ENCODE measurements at places on chromosomes 7 and 10. TPM values are rescaled to one million over a fixed set of nuclear protein-coding genes. Genes with fewer than 3 reads are reported as not detected.
A peak's percentile ranks its signal among the peaks of the same experiment; 100 is the strongest.

Gene COMTD1
- total RNA-seq: 28.2 TPM

Gene AEBP1
- total RNA-seq: 117 TPM

Gene GPR15LG
- not detected for total RNA-seq

Gene EVX1
- total RNA-seq: not detected

- no peak for DNase-seq
Observed at GRCh38 chr7:78792006-78792405, 661.5 kb downstream of the MAGI2 start.

DNA sequence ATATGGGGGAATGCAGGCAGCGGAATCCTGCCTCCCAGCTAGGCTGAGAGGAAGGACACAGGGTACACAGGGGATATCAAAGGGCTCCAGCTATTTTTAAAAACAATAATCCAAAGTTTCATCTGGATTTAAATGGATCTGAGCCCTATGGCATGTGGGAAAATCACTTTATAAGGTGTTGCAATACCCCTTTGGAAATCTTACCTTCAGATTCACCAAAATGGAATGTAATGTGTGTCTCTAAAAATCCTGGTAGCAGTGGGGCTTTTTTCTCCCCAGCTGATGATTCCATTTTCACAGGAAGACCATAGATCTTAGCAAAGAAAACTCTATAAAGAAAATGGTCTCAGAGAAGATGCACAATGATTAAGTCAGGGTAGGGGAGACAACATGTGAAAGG is 722.2 kb downstream of the PARD3 start:
- no peak for DNase-seq

- no peak for DNase-seq
Observed at GRCh38 chr7:158282461-158283001, 305.1 kb downstream of the PTPRN2 start.

DNA sequence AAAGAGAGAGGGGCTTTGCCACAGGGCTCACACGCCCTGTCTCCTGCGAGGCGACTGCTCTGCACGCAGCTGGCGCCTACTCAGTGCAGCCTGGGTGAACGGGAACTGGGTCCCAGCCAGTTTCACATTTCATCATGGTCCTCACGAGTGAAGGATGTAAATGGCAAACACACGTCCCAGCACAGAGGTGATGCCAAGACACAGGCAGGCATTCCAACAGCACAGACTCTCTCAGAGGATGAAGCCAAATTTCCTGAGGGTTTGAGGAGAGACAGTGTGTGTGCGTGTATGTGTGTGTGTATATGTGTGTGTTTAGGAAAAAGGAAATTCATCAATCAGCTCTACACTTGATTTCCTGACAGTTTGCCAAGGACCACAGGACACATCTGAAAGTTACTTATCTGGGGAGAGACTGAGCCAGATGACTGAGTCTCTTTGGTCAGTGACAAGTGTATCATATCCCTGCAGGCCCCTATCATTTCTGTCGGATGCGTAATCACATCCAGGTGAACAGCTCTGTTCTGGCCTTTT is 53.9 kb downstream of the CHST15 start:
- no peak for DNase-seq

GRCh38 chr10:27911539-27911938 is 87.3 kb downstream of the ODAD2 start:
- no peak for DNase-seq

DNA sequence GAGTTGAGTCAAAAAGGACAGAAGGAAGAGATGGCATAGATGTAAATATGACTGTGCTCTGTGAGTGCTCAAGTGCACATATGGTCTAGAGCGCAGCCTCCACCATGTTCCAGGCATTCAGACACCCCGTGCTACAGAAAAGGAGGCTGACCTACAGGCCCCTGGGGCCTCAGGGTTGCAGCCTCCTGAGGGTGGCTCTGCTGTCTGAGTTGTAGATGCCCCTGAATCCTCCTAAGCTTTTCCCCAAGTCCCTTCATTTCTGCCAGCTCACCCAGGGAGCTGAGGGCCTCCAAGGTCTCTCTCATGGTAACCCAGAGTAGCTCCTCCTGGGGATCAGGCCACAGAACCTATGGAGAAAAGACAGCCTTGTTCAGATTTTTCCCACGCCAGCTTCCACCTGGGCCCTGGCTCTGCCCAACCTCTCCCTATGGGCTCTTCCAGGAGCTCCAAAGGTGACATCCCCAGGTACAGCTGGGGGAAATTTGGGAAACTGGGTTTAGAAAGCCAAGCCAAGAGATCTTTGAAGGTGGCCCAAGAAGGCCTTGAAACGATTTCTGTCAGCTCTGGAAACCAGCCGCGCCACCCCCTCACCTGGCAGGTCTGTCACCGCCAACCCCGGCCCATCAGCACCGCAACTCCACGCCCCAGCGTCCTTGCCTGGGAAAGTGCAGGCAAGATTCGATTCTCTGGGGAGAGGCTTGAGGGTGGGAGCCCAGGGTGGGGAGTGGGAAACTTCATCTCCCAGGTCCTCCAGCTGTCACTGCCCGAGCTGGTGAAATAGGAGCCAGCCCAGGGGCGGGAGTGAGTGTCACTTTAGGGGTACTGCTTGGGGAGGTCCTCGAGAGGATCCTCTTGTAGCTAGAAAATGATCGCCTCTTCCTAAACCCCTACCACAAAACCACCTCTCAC is 2.4 kb downstream of the ZNF467 start:
- peak; percentile 46 for DNase-seq

- no peak for DNase-seq
Observed at GRCh38 chr7:108313086-108313485, 143.2 kb downstream of the NRCAM start.

DNA sequence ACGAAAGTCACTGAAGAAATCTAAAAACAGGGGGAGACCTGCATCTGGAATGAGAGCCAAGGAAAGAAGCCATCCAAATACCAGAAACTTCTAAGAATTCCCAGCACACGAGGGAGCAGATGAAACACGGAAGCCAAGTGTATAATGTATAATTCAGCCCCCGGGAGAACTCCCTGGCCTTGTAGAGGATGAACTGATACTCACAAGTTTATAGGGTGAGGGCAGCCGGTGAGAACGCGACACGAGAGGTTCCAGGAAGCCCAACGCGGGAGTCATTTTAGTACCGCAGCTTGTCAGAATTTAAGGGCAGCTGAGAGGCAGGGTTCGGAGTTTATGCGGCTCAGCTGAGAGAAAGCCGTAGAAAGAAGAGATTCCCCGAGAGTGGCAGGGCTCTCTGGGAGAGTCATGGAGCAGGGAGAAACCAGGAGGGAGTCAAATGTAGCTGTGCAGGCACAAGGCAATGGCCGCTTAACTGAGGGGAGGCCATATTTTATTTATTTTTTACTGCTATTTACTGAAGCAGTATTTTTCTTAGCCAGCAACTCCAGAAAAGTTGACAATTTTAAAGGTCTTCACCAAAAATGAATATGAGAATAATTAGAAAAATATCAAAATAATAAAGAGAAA is 164.0 kb downstream of the NPSR1 start:
- DNase-seq: no peak

Data from left cardiac atrium (tissue), 4 donors.